ENCODE measurements at places on chromosomes 1 and 21.
A peak's percentile ranks its signal among the peaks of the same experiment; 100 is the strongest.

- DNase-seq: peak; percentile 11
Measured at GRCh38 chr1:55813618-55814017, 598.5 kb upstream of the USP24 start.

- no peak for DNase-seq
Measured at GRCh38 chr1:194014014-194014413, 827.6 kb upstream of the B3GALT2 start.

GRCh38 chr1:66393586-66394287 is 140.2 kb upstream of the SGIP1 start:
- DNase-seq: no peak

- no peak for DNase-seq
Measured at GRCh38 chr1:73761559-73761958, 436.4 kb downstream of the LRRIQ3 start.

- no peak for DNase-seq
Measured at GRCh38 chr1:115181231-115181630, 91.9 kb upstream of the TSPAN2 start.

DNA sequence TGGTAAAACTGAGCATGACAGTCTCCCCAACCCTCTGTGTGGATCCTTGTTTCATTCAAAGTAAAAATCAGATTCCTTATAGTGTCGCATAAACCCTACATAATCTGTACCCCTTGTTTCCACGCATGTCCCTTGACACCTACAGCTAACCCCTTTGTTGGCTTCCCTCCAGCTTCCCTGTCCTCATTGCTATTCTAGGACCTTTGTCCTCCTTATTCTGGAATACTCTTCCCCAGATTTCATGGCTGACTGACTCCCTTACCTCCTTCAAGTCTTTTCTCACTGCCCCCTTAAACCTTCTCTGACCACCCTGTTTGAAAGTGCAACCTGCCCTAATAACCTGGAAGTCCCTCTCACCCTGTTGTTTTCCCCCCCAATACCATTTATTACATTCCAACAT is 4.0 kb downstream of the RNF11 start:
- no peak for DNase-seq

GRCh38 chr1:228337711-228338520 is 68.7 kb downstream of the TRIM11 start:
- no peak for DNase-seq

GRCh38 chr1:233603478-233603877 is 10.4 kb upstream of the KCNK1 start:
- DNase-seq: no peak

DNA sequence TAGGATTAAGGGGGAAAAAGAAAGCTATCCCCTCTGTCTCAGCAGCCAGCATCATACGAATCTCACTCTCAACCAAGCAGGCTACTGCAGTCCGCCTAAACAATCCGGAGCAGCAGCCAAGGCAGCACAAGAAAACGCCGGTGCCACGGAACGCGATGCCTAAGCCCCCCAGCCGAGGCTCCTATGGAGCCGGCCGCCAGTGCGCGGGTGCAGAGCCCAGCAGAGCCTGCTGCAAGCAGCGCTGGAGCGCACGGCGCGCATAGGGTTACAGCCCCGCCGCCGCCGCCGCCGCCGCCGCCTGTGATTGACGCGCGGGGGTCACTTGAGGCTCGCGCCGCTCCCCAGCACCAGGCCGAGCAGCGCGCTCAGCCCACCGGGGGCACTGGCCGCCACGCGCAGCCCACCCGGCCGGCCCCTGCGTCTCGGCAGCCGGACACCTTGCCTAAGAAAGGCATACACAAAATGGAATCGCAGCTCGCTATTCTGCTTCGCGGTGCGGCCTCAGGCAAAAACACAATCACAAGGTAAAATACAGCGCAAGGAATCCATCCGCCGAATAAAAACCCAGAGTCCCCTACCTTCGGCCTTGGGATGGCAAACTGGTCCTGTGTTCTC is 780 bp downstream of the HIVEP3 start:
- DNase-seq: peak; percentile 16

- no peak for DNase-seq
Measured at GRCh38 chr1:203477748-203478147, 2.1 kb downstream of the PRELP start.

GRCh38 chr1:220516014-220516721 is 11.8 kb upstream of the MARK1 start:
- DNase-seq: no peak

GRCh38 chr21:41952568-41953248 is 1.1 kb downstream of the C2CD2 start:
- DNase-seq: no peak

GRCh38 chr1:175383239-175383638 is 190.7 kb upstream of the KIAA0040 start:
- DNase-seq: no peak

DNA sequence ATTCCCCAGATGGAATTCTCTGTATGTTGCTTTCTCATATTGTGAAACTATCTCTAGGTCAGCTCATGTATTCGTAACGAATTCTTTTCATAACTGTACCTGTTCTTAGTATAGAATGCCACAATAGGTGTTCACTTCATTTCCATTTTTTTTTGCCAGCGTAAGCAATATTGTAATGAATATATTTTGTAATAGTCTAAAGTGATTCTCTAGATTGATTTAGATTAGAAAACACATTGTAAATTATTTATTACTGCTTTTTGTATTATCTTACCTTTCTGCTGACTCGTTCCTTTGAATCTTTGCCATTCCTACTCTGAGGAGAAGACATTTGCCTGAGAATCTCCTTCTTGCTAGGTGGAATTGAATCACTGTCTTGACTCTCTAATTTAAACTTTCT is 14.8 kb downstream of the PDC start:
- DNase-seq: no peak

DNA sequence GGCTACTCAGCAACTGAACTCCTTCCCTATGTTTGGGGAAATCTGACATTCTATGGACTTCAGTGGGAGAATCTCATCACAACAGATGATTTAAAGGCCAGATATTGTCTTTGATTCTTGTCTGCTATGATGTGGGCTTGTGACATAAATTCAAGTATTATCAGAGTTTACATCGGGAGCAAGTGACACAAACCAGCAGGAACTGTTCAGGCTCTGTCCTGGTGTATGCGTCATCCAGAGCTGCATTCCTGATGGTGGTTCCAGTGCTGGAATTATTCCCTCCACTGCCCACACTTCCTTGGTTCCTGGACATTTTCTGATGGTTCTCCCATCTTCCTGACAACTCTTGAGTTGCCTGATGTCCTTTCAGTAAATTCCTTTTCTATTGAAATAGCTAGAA is 10.8 kb upstream of the LSM10 start:
- DNase-seq: no peak

- no peak for DNase-seq
Measured at GRCh38 chr1:183956559-183957188, 80.9 kb downstream of the COLGALT2 start.

DNA sequence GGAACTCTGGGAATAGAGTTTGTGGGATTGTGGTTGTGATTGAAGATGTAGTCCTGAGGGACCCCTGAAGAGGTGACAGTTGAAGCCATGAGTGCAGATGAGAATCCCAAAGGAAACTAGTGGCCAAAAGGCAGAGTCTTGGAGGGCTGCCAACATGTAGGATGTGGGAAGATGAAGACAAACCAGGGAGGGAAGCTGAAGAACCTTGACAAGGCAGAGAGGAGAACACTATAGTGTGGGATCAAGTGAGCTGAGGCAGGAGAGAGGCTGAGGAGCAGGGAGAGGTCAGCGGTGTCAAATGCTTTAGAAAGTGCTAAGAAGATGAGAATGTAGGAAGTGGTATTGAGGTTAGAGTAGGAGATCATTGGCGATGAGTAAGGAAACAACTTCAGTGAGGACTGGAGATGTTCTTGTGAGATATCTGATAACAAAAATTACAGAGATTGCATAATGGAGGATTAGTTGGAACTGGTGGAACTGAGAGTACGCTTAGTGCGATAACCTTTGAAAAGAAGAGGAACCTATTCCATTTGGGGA is 88.5 kb upstream of the VCAM1 start:
- no peak for DNase-seq

DNA sequence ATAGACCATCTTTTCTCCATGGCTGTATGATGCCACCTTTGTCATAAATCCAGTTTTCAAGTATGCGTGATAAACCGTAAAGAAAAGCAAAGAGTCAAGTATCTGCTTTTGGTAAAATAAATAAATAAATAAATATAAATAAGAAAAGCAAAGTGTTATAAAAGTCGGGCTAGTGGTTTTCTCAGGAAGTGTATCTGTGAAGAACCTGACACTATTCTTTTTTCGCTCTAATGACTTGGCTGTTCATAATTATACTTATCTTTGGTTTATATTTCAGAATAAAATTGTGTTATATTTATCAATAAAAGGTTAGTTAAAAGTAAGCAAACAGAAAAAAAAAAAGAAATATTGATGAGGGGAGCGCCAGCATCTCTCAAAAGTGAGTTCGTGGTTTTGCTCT is 594 bp upstream of the EXO5 start:
- no peak for DNase-seq

DNA sequence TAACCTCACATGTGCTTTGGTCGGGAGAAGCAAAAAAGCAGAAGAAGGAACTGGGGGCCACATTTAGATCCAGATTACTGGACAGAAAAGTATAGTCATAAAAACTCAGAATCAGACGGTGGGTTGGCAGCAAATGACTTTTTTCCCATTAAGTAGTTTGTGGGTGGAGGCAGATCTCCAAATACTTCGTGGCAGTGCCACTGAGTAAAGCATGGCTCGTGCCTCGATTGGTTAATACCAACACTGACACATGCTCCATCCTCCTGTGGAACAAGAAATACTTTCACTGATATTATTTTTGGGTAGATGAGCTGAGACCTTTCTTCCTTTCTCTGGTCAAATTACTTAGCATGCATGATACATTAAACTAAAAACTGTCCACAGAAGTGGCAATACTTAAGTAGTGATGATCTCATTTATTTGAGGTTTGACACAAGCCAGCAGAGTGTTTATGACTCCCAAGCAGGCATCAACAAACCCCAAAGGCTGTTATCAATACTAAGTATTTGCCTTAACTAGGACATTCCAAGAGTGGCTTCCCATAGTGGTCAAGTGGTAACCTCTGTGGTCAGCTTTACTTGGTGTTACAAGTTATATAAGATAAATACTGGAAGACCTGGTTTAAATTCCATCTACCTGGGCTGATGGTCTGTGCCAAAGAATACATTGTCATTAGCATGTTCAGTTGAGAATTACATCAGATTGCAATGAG is 500.0 kb upstream of the RUNX1 start:
- no peak for DNase-seq

GRCh38 chr1:210024996-210025395 is 87.0 kb downstream of the SYT14 start:
- no peak for DNase-seq

- DNase-seq: no peak
Measured at GRCh38 chr21:29257701-29258100, 41.0 kb upstream of the BACH1 start.

GRCh38 chr1:206725109-206725963 is 40.6 kb downstream of the MAPKAPK2 start:
- DNase-seq: no peak

- DNase-seq: no peak
Measured at GRCh38 chr1:199877526-199878384, 149.8 kb upstream of the NR5A2 start.

- DNase-seq: no peak
Measured at GRCh38 chr1:100816049-100816448, 78.6 kb downstream of the EXTL2 start.

- DNase-seq: no peak
Measured at GRCh38 chr1:38454749-38455441, 404.7 kb downstream of the RRAGC start.

DNA sequence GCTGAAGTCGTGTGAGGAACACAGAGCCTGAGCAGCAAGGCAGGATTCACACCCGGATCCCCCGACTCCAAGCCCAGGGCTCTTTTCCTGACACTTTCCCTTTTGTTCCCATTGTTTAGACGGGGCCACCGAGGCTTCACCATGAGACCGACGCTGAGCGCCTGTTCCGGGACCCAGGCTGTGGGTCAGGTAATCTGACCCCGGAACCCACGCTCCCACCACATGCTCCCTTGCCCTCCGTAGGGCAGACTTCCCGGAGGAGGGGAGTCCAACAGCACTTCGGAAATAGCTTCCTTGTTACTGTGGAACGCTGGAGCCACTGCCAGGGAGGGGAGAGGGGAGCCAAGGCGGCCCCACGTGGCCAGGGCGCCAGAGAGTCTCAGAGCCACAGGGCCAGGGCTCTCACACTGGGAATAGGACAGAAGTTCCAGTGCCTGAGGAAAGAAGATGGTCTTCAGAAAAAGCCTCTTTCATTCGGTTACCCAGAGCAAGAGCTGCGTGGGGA is 18.4 kb downstream of the RUNX3 start:
- DNase-seq: no peak

GRCh38 chr1:162215902-162216301 is 146.4 kb downstream of the NOS1AP start:
- no peak for DNase-seq

- no peak for DNase-seq
Measured at GRCh38 chr1:165381745-165382505, 25.4 kb upstream of the LMX1A start.

Data from SHP77 treated with DMSO at 0.1 percent for 48 hours (cell line).